ENCODE measurements at places on chromosomes 1 and 21.

DNA sequence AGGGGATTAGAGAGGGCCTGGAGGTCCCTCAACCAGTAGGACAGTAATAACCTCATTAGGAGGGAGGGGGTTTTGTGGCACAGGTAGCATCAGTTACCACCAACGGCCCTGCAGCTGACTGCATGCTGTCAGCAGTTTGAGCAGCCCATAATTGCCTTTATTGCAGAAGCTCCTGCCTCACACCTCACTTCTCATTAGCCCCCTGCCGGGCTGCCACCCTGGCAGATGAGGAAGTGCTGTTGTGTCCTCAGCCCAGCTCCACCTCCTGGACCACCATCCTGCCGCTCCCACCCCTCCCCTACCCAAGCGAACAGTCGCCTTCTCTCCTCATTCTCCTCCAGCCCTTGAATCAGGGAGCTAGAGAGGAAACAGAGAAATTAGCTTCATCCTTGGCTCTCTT is 237.4 kb downstream of the LMX1A start:
- no peak for DNase-seq

GRCh38 chr1:234686035-234686434 is 76.1 kb upstream of the IRF2BP2 start:
- no peak for DNase-seq

GRCh38 chr1:87292684-87293493 is 35.8 kb upstream of the LMO4 start:
- peak; percentile 44 for DNase-seq

DNA sequence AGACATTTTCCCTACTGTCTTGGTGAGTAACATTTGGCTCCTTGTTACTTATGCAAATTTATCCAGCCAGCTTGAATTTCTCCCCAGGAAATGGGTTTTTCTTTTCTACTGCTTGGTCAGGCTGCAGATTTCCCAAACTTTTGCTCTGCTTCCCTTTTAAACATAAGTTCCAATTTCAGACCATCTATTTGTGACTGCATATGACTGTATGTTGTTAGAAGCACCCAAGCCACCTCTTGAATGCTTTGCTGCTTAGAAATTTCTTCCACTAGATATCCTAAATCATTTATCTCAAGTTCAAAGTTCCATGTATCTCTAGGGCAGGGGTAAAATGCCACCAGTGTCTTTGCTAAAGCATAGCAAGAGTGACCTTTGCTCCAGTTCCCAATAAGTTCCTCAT is 32.3 kb upstream of the CITED4 start:
- no peak for DNase-seq

DNA sequence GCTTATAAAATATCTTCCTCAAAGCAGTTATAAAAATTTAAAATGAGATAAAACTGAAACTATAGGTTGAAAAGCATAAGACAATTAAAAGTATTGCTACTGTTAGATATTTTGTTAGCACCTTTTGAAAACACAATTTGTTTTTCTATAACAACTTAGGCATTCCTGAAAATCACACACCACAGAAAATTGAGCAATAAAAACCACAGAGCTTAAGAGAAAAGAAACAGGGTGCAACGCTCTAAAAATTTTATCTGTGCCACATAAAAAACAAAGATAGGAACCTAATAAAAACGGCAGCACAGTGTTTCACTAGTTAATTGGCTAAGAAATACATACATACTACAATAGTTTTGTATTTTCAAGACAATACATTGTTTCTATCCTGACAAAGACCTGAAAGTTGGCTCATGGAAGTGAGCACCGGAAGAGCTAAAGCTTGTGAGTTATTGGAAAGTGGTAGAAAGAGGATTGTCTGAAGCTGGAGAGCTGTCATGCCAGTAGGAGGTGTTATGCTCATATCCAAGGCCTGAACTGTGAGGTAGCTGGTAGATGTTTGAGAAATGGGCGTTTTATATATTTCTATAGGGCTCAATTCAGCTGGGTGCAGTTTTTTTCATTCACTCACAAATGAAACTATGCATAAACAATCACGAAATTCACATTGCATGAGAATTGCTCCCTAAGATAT is 45.8 kb downstream of the RGS7 start:
- no peak for DNase-seq

DNA sequence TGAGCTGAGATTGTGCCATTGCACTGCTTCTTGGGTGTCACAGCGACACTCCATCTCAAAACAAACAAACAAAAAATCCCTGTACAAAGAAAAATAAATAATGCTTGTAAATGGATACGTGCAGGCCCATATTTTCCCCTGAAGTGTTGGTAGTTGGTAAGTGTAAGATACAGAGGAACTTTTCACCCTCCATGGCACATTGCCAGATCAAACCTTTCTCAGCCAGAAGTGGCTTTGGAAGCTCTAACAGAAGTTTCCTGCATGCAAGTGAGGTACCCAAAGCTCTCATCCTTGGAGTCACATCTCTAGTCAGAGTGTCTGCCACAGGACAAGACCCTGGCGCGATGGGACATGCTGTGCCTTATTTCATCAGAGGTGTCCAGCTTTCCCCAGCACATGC is 7.3 kb downstream of the NDUFV3 start:
- DNase-seq, result no peak

- DNase-seq, result no peak
These were observed 14.6 kb downstream of the OTUD7B start for GRCh38 chr1:149995927-149996326.

DNA sequence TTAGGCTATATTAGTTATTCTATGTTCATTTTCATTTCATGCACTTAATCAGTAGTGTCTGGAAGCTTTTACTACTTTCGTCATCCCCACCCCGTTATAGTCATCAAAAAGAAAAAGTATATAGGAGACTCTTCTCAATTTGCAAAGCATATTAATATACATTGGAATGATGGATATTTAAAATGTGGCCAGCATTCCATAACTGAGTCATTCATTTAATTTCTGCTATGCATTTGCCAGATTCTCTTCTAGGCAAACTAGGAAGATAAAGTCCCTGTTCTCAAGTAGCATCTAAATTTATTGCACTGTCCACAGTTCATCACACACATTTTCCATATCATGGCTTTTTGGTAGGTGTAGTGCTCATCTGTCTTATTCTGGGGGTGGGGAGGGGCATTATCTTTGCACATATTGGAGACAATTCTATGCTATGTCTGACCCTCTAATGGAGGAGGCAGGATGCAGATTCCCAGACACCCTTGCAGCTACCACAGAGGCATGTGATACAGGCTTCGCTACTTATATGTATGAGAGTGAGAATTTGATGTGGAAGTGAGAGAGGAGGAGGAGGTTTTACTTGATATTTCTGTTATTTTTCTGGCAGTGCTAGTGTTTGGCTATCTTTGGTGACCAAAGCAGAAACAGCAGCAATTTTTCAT is 125.8 kb downstream of the CTH start:
- DNase-seq, result no peak

GRCh38 chr21:18411565-18411964 is 8.0 kb upstream of the TMPRSS15 start:
- no peak for DNase-seq

DNA sequence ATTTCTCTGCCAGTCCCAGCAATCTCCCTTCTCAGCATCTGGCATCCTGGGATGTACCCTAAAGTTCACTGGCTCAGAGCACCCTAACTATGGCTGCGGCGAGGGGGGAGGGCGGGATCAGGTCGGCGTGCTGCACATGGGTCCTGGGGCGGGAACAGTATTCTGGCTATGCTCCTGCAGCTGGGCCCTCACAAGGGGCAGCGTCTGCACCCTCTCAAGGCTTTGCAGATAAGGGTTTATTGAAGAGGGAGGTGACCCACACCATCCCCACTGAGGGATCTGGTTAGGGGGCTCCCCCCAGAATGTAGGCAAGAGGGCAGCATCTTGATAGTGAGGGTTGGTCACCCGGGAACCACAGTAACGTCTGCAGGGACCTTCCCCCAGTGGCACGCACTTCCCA is 44.9 kb upstream of the PCBP3 start:
- DNase-seq, result no peak

- no peak for DNase-seq
These were observed 17.7 kb downstream of the PLCH2 start for GRCh38 chr1:2493691-2494322.

DNA sequence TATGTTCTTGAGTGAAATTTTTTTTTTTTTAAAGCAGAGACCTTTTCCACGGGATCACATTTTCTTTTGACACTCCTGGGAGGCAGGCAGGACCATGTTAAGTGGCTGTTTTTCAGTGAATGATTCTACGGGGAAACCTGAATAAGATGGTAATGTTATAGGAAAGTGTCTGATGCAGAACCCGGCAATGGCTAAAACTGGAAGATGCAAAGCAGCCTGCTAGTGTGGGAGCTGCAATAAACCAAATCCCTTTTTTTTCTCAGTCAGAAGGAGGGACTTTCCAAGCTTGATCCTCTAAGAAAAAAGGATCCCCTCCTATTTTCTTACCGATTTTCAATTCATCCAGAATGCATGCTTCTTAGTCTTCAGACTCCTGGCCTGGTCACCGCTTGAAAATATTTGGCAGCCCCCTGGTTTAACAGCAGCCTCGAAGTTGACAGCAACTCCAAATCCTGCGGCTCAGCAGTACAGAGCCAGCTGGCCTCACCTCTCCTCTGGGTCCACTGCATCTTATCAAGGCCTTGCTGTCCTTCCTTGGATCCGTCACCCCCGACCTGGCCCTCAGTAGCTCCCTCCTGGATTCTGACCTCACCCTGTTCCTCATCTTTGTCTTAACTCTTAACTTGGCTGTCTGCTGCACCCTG is 5.6 kb downstream of the MX2 start:
- no peak for DNase-seq

- DNase-seq, result no peak
These were observed 1.8 kb upstream of the TCP10L start for GRCh38 chr21:32587120-32587519.

GRCh38 chr21:31886915-31887314 is 14.1 kb downstream of the HUNK start:
- no peak for DNase-seq

- no peak for DNase-seq
These were observed 14.9 kb downstream of the ZBTB18 start for GRCh38 chr1:244065960-244066388.

DNA sequence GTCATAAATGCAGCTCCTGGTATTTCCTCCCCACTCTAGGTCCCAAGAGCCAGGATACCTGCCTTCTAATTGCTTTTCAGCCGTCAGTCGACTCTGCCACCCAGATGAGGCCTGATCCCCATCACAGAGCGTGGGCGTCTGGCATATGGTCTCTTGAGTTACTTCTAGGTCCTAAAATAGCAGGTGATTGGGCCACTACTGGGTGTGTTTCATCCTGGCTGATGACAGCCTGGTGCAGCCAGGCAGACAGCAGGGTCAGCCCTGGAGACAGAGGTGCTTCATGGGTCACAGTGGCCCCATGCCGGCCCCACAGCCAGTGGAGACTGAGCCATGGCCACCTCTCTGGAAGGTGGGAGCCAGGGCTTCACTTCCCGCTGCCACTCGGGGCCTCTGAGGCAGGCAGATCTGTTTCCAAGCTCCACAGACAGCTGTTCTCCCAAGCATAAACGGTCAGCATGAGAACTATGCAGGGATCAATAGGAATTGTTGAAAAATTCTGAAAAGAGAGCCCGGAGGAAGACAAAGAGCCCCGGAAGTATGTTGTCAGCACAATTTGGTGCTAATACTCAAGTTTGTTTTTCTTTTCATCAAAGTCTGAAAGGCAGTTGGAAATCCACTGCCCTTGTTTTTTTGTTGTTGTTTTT is 83.0 kb downstream of the MAN1C1 start:
- DNase-seq, result no peak

GRCh38 chr1:207259391-207259790 is 62.1 kb upstream of the CD55 start:
- DNase-seq, result no peak

GRCh38 chr1:220957233-220957605 is 78.0 kb downstream of the HLX start:
- DNase-seq, result peak; percentile 2

GRCh38 chr1:44685218-44685617 is 10.7 kb downstream of the ARMH1 start:
- DNase-seq, result no peak

- DNase-seq, result no peak
These were observed 2.4 kb downstream of the CD247 start for GRCh38 chr1:167515893-167516321.

- DNase-seq, result no peak
These were observed 3.5 kb downstream of the NAV1 start for GRCh38 chr1:201542309-201543035.

- DNase-seq, result no peak
These were observed 26.4 kb downstream of the TIAM1 start for GRCh38 chr21:31317688-31318087.

GRCh38 chr21:43681650-43682049 is 22.3 kb downstream of the RRP1B start:
- no peak for DNase-seq

DNA sequence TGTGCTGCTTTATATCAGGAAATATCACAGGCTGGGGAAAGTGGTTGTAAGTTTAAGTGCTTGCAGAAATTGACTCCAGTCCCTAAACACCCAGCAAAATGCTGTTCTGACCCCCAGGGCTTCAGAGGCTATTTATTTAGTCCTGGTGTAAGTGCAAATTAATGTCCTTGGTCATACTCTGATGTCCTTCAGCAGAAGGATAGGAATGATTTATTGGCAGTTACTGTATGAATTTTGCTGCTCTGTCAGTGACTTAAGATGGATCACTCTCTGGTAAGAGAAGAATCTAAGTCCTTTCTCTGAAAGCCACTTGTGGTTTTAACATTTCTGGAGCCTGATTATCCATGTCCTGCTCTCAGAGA is 21.9 kb downstream of the FAM20B start:
- no peak for DNase-seq

DNA sequence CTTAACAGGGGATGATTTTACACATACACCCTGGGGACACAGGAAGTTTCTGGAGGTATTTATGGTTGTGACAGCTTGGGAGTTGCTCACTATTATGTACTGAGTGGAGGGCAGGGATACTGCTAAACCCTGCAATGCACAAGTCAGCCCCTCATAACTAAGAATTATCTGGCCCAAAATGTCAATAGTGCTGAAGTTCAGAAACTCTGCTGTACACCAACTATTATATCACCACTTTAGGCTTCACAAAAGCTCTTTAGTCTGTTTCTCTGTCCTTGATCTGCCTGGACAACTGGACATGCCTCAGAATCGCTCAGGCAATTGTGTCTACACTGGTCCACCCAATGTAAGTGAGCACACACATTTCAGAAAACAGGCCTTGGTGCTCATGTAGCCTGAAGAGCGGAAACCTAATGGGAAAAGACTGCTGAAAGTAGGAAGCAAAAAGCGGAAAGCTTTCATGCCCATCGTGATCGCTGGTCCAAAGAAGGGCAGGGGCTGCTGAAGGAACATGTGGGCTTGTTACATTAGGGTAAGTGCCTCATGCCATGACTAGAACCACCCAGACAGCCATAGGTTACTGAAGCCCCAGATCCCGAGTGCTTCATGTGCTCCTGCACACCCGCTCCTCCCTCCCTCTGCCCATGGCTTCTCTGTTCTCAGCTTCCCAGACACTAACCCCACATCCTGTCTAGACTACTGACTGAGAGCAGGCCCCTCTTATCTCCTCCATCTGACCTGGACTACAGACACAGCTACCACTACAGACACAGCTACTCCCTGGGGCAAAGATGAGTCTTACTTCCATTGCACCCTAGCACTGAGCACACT is 73.5 kb downstream of the LRIG2 start:
- no peak for DNase-seq

DNA sequence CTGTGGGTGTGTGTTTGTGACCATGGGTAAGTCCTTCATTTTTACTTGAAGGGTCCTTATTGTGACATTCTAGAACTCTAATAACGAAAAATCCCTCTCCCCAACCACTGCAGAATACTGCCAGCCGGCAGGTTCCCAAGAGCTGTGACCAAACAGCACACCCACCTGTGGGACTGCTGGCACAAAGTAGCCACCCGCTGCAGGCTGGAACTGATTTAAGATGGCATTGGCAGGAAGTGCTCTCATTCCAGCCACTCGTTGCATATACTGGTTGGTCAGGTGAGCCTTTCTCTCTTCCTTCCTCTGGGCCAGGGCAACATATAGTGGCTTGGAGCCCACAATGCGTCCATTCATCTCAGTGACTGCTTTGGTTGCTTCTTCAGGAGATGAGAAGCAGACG is 11.6 kb downstream of the PABPC4 start:
- DNase-seq, result no peak
